GM12892 (cell line): ENCODE measurements at places on chromosomes 16 and 17.

DNA sequence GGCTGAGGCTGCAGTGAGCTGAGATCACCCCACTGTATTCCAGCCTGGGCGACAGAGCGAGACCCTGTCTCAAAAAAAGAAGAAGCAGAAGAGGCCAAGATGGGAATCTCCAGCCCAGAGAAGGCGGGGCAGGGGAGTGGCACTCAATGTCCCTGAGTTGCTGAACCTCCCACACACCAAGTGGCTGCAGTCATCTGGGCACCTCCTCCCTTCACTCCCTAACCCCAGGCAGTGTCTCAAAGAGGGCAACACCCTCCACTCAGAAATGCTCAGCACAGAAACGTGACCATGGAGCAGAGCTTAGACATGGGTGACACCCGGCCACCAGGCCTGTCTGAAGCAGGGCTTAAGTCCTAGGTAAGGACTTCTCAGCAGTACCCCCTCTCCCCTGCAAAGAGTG is 36.3 kb upstream of the BCAR1 start:
- no peak for DNase-seq

- DNase-seq = no peak
Observed at GRCh38 chr17:61833536-61834193, 29.7 kb downstream of the BRIP1 start.

GRCh38 chr16:48106446-48106845 is 49.3 kb downstream of the ABCC12 start:
- DNase-seq = no peak

DNA sequence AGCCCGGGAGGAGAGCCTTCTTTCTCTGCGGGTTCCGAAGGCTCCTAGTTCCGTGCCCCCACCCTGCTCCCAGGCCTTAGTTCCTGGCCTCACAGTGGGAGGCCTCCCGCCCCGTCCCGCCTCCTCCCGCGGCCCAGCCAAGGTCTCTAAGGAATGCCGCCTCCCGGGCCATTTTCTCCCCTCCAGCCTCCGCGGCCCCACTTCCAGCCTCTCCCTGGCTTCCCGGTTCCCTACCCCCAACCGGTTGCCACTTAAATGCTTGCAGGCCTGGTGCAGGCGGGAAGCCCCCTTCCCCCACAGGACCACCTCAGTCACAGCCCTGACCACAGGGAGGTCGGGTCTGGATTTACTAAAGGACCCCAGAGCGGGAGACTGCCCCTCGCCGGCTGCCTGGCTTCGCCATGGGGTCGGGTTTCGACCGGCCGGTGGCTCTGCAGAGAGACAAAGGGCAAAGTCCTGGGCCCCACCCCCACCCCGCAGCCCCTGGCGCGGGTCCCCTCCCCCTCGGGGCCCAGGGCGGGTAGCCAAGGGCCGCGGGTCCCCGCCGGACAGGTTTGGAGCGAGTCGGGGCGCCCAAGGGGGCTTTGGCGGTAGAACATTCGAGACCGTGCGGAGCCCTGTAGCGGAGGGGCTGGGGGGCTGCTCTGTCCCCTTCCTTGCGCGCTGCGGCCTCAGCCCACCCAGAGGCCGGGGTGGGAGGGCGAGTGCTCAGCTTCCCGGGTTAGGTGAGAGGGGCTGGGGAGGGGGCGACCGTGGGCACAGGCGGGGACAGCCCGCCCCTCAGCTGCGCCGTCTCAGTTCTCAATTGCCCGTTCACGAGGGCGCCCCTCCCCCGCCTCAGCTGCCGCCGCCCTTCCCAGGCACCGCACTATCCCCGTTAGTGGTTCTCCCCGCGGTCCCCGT is 16.4 kb downstream of the IGF2BP1 start:
- no peak for DNase-seq

DNA sequence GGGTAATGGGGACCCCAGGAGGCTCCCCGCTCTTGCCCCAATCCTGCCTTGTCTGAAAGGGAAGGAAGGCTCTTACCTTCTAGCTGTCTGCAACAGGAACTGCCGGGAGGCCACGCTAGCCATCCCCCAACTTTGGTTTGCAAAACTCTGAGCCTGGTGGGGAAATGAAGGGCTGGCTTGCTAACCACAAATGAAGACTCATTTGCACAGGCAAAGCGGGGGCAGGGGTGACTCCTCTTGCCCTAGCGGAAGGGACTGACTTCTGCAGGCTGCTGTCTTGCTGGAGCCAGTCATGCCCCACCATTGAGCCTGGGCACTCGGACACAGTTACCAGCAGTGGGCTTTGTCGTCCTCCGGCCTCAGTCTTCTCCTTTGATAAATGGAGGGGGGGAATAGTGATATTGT is 52.6 kb downstream of the PLCG2 start:
- peak; percentile 68 for DNase-seq

DNA sequence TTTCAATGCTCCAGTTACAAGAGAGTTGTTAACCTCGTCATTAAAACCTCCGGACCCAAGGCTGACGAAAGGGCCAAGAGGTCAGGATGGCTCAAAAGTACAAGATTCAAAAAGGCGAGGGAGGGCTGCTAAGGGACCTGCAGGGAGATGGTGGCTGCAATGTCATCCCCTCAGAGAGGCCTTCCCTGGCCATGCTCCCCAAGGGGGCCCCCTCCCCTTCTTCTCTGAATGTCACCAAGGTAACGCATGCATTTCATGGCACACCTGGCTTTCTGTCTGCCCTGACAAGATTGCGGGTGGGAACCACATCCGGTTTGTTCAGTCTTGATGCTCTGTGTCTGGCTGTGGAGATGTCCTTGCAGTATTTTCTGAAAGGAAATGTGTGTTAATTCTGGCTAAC is 89.9 kb downstream of the C16orf78 start:
- peak; percentile 79 for DNase-seq

DNA sequence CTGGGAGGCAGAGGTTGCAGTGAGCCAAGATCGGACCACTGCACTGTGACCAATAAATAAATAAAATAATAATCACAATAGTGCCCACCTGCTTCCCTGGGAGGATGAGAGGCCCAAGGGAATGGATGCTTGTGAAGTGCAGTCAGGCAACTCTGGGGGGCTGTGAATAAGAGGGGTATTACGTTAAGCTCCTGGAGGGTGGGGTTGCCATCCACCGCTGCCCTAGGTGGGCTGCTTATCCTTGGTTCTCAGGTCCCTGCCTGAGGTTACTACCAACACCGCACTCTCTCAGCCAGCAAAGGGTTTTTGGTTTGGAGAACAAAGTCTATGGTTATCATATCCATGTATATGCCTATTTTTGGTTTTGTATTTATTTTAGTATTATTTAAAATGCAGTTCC is 48.6 kb upstream of the CBFA2T3 start:
- DNase-seq = no peak

DNA sequence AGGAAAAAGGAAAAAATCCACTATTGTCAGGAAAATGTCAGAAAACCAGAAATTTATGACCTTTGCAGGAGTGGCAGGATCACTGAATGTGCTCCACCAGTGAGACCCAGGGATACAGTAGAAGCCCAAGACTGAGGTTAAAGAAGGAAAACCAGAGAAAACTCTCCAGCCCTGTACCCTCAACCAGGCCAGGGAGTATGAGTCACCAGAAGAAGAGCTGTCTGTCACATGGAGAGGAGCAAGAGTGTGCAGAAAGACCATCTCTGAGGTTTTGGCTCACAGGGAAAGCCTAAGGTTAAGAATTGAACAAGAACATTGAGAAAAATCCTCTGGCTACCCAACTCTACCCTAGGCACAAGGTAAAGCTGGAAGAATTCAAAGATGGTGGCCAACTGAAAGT is 47.6 kb upstream of the MON1B start:
- no peak for DNase-seq

- DNase-seq = no peak
Observed at GRCh38 chr17:39461926-39462569, 762 bp downstream of the CDK12 start.

GRCh38 chr16:67278773-67279295 is 498 bp upstream of the PLEKHG4 start:
- peak; percentile 76 for DNase-seq

DNA sequence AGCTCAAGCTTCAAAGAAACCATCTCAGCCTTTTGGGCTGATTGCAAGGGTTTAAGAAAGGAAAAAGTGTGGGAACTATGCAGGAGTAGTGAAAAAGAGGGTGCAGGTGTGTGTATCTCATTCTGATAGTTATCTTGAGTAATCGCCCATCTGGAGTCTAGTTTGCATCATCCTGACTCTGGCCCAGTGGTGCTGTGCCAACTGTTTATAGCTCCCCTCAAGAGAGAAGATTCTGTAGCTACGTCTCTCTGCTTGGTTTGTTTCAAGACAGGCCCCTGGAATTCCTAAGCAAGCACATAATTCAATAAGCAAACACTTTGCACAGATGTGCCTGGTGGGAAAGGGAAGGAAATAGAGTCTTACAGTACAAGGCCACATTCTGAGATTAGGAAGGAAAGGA is 144.4 kb downstream of the HAPSTR1 start:
- no peak for DNase-seq

- no peak for DNase-seq
Observed at GRCh38 chr17:66373944-66374817, 71.8 kb downstream of the PRKCA start.

GRCh38 chr16:79155904-79156303 is 444.6 kb downstream of the MAF start:
- no peak for DNase-seq

DNA sequence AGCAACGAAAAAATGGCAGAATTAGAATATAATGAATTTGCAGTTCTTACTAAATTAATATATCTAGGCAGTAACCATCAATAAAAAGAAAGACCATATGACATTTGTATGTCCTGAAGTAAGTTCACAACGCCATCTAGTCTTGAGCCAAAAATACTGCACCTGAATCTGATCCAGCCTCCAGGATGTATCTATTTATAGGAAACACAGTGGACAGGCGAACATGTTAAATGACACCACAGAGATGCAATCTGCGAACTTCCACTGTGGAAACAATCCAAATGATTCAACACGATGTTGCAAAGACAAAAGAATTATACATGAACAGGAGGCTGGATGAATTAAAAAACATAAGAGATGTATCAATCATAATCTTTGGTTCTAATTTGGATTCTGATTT is 197.6 kb downstream of the CDH13 start:
- DNase-seq = no peak

- no peak for DNase-seq
Observed at GRCh38 chr16:55655381-55655896, 349 bp upstream of the SLC6A2 start.

DNA sequence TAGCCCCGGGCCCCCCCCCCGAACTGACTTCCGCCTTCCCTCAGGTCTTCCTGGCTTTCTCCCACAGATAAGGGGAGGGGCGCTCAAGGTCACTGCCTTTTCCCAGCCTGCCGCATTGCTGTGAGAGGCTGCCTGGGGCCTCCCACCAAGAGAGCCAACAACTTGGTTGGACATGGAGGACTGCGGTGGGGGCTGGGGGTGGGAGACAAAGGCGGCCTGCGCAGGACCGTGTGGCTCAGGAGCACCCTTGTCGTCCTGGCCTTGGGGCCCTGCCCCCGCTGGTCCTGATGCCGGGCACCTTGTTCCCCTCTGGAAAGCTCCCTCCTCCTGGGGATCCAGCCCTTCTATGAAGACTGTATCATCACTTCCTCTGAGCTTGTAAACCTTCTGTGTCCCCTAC is 105.6 kb upstream of the FOXF1 start:
- DNase-seq = no peak

DNA sequence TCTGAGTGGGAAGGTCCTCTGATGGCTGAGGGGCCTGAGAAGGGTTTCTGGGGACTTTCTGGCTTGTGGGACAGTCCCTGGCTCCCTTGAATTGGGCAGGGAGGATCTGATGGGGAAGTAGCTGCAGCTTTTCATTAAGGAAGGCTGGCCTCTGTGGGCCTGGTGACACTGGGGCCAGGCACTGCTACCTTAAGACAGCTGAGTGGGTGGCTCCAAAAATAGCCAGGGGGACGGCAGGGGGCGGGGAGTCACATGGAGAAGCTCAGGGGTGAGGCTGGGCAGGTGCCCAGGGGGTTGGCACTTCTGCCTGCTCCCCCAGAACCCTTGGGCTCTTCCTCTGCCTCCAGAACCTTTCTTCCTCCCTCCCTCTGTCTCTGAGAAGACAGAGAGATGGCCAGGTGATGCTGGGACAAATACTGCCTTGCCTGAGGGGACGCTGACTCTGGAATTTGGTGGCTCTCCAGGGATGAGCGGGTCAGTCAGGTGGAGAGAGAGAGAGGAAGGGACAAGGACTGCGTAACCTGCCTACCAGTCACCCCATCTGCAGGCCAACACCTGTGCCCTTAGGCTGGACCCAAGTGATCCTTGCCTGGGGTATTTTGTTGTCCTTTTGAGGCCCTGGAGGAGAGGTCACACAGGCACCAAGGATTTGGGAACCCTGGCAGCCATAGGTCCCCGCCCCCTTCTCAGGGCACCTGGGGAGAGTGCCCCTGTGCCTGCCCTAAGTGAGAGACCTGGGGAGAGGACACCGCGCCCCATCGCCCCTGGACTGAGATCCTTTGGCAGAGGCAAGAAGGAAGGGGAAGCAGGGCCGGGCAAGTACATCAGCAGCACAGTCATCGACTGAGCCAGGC is 1.7 kb upstream of the SGCA start:
- DNase-seq = no peak

DNA sequence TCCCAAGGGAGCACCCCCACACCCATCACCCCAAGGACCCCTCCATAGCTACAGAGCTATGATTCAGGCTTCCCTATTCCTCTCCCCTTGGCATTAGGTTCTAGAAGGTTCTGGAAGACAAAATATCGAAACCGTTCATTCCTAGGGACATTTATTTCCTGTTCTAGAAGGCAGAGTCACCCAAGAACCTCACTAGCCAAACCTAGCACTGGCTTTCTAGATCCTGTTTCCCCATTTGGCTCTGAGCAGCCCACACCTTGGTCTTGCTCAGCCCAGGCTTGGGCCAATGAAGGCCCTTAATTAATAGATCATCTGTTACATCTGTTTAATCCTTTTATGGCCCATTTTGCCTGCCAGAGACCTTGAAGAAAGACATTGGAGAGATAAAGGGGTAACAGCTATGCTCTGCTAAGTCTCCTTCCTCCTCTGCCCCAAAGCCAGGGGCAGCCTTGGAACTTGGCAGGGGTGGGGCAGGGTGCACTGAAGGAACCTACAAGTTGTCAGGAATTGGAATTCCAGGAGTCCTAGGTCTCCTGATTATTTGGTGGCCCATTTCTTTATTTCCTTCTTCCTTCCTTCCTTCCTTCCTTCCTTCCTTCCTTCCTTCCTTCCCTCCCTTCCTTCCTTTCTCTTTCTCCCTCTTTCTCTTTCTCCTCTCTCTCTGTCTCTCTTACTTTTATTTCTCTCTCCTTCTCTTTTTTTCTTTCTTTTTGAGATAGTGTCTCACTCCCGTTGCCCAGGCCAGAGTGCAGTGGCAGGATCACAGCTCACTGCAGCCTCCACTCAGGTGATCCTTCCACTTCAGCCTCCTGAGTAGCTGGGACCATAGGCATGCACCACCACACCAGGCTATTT is 8.7 kb upstream of the FZD2 start:
- no peak for DNase-seq

- DNase-seq = peak; percentile 54
Observed at GRCh38 chr16:87461466-87461991, 31.3 kb downstream of the ZCCHC14 start.

DNA sequence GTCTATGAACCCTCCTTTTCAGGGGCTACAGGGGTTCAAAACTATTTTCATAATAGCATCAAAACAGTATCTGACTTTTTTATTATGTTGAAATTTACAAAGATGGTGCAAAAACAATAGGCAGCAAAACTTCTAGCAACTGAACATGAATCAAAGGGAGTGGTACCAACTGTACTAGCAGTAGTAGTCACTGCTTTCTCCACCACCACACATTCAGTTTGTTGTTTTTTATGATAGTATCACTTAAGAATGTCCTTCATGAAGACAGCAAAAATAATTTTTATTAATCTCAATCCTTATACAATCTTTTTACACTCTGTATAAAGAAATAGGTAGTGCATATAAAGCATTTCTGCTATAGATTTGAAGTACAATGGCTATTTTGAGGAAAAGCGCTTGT is 47.6 kb downstream of the MED13 start:
- no peak for DNase-seq
